Germinal center (tissue), 1 donor: ENCODE measurements at places on chromosomes 5 and 9.

DNA sequence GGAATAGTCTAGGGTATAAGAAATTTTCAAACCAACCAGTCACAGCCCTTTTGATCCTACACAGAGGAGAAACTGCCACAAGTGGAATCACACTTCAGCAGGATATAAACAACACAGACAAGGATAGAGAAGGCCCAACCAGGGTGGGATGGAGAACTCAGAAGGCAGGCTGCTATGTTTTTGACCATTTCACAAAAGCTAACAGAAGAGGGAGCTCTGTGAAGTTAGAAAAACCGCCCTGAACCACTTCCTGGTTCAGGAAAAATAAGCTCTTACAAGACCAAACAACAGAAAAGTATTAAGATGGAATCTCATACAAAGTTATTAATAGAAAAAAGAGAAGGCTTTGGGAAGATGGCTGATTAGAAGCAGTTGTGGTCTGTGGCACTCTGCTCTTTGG, 960 bp upstream of the IFNB1 start:
- DNase-seq, result no peak

DNA sequence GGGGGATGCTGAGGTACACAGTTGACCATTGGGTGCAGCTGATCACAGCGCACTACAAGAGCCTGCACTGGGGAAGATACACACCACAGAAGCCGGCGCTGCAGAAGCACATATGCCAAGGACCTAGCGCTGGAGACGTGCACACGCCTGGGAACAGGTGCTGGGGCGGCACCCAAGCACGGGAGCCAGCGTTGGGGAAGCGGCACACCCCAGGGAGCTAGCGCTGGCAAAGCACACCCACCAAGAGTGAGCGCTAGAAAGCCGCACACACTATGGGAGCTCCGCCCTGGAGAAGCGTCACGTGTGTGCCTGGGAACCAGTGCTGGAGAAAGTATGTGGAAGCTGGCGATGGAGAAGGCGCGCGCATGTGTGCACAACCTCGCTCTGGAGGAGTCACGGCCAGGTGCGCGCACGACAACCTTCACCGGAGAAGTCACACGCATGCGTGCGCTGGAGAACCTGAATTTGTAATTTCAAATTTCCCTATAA, 4.5 kb downstream of the FANCC start:
- peak; percentile 31 for DNase-seq

DNA sequence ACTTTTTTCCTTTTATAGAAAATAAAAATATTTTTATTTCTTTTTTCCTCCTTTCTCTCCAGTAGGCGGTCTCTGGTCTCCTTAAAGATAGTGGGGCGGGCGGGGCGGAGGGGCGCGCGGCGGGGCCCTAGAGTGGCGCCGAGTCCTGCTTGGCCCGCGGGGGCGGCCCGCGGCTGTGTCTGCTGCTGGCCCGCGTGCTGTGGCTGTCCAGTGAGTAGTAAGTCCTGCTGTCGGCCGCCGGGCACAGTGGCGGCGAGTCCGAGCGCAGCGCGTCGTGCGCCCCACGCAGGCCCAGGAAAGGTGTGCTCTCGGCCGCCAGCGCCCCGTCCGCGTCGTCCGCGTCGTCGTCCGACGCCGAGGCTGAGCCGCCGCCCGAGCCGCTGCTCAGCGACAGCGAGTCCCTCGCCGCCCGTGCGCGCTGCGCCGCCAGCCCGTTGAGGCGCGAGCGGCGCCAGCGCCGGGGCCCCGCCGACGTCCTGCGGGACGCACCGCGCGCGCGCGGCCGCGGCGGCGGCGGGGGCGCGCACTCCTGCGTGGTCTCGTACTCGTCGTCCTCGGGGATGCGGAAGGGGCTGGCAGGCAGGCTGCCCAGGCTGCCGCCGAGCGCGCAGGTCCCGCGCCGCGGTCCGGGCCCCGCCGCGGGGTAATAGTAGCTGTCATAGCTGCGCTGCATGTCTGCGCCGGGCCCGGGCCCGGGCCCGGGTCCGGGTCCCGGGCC, 52.3 kb downstream of the PSD2 start:
- DNase-seq, result peak; percentile 83

DNA sequence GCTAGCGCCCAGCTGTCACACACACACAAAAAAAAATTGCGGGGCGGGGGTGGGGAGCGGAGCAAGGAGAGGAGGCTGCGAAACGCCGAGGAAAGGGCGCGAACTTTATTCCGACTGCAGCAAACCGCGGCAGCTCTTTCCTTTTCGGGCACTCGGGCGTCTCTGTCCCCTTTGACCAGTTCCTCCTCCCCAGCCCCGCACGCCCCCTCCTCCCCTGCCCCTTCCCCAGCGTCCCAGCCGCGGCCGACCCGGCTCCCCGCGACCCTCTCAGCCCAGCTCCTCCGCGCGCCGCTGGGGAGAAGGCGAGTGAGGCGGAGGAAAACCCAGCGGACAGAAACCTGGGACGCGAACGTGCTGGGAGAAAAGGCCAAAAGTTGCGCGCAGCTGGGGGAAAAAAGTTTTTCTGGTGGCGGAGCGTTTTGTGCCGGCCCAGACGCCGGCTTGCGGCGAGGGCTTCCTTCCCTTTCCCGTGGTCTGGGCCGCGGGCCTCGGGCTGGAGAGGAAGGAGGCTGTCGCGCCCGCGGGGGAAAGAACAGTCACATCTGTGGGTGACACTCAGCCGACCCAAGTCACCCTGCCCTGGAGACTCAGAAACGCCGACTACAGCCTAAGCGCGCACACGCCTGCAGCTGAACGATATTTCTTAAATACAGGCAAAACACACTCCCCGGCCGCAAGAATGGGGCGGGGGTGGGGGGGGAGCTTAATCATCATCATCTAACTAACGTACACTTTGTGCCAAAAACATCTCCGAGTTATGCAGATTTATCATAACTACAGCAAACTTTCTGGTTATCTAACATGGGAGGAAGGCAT, 1.1 kb upstream of the BNC2 start:
- peak; percentile 5 for DNase-seq

DNA sequence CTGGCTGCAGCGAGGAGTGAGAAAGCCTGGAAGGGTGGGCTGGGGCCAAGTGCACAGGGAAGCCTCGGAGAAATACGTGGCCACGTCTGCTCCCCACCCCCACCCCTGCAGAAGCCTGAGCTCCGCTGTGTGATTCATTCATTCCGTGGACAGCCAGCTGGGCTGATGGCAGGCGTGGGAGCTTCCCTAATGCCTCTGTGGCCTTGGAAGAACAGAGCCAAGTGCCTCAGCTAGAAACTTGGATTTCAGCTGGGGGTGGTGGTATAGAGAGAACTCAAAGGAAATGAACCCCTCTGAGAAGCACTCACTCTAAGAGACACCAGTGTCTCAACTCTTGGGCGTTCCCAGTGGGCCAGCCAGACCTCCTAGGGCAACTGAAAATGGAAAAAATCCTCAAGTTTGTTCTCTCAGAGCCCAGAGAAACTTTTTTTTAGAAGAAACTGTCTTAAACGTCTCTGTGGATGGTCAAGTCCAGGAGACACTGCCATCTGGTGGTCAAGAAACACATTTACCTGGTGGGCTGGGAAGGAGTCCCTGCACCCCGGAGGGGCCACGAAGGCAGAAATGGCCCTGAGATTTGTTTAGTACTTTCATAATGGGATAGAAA, 18.0 kb downstream of the ATOX1 start:
- DNase-seq, result peak; percentile 79

- no peak for DNase-seq
These were observed 284.2 kb downstream of the MAST4 start for GRCh38 chr5:66880401-66880800.

DNA sequence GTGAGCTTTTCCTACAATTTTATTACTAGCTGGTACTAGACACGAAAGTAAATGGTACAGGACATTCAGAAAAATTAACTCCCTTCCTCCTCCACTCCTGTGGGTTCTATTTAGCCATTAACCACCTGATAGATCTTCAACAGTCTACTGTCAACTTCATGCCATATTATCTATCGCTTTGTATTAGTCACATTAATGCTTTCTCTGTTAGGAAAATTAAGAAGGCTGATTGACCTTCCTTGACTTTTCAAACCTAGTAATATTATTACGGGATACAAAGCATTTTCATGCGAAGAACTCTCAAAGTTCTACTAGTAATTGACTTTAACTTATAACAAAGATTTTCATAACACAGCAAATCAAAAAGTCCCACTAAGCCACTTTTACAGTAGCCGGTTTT, 1.2 kb downstream of the TEX10 start:
- DNase-seq, result no peak

GRCh38 chr5:88890070-88890781, 7.2 kb upstream of the MEF2C start:
- DNase-seq, result no peak

DNA sequence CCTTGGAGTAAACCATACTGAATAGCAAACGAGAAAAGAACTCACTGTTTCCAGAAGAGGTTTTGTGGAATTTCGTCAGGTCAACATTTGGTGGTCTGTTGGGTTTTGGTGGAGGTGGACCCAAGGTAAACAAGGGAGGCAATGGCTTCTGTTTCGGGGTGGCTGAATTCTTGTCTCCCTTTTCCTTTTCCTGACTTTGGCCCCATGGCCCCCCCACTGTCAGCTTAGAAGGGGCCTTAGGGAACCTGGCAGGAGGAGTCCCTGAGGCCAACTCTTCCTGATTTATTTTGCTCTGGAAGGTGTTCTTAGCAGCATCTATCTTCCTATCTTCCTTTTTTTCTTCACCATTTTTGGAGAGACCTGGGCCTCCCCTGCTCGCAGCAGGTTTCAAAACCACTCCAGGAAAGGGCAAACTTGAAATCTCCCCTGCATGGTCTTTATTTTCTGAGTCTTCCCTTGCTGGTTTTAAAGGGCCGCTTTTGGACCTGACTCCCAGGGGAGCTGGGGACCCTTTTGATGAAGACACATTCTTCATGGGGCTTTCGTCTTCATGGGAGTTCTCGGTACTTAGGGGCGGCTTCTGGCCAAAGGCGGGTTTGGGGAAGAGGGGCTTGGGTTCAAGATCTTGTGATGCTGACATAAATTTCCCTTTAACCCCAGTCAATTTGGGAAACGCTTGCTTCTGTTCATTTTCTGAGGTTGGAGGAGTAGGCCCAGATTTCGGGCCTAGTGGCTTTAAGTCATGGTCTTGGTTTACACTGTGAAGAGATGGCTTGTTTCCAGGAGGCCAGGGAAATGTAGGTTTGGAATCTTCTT, 17.4 kb downstream of the FYB1 start:
- DNase-seq, result no peak
